Stimulated activated naive CD8-positive, alpha-beta T cell treated with anti-CD3 and anti-CD28 coated beads, Interleukin-15, amount 100 ng/mL, for 72 hours (primary cell): ENCODE measurements at places on chromosomes 5 and 9.

DNA sequence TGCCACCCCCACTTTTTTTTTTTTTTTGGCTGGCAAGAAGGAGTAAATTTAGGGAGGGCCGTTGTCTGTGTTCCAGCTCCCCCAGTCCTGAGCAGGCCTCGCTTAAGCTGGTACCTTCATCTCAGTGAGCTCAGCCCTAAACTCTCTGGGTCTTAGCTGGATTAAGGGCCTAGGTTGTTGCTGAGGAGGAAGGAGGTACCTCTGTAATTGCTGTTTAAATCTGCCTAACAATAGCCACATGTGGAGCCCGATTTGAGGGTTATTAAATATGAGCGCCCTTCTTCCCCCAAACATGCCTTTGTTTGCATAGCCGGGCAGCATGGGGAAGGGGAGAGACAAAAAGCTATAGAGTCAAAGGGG is 179.0 kb upstream of the PITX1 start:
- no peak for DNase-seq

DNA sequence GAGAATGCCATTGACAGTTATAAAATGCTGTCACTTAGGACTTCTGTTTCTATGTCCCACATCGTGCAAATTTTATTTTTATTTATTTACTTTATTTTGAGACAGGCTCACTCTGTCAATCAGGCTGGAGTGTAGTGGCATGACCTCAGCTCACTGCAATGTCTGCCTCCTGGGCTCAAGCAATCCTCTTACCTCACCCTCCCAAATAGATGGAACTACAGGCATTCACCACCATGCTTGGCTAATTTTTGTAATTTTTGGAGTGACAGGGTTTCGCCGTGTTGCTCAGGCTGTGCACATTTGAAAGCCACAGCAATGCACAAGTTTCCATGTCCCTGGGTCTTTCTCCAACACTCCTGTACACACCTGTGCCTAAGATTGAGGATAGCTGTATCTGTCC is 51.8 kb downstream of the ADAMTS16 start:
- no peak for DNase-seq

GRCh38 chr5:172186114-172186695 is 1.8 kb downstream of the STK10 start:
- no peak for DNase-seq

- DNase-seq: no peak
Measured at GRCh38 chr5:13746026-13746425, 198.5 kb downstream of the DNAH5 start.

DNA sequence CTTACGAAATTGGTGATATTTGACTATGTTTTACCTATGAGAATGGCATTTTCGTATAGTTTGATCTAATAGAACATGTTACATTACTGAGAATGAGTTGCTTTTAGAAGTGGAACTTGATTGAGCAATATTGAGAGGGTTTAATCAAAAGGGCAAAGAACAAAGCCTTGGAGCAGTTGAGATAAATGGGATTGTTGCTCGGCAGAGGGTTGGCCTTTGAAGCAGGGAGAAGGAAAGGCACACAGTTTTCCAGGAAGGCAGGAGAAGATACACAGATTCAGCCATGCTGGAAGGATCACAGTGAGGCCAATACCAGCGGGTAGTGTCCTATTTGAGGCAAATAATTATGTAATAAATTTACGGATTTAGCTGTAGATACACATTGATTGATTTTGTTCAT is 19.5 kb downstream of the MAN2A1 start:
- no peak for DNase-seq

- DNase-seq: no peak
Measured at GRCh38 chr5:36403632-36404311, 102.1 kb upstream of the RANBP3L start.
